CD4-positive, alpha-beta T cell treated with Interleukin-1 beta for 1 hour (primary cell): ENCODE measurements at places on chromosomes 4 and X.

- peak; percentile 23 for DNase-seq
These were observed 492 bp upstream of the NKX3-2 start for GRCh38 chr4:13544606-13545393.

- no peak for DNase-seq
These were observed 265.3 kb downstream of the RCHY1 start for GRCh38 chr4:75248770-75249407.

DNA sequence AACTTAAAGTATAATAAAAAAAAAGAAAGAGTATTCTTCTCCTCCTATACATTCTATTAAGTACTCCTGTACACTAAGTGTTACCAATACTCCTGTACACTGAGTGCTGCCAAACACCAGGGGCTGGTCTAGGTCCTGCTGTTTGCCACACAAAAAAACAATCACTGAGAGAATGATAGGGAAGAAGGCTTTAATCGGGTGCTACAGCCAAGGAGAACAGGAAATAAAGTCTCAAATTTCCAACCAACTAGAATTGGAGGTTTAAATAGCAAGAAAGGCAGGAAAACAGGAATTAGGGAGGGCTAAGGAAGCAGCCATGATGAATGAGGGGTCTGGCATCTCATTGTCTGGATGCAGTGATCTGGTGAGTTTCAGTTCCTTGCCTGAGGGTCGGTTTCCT lies 239.8 kb downstream of the ZNF674 start:
- DNase-seq = no peak

GRCh38 chrX:118980761-118981160 lies 6.3 kb downstream of the LONRF3 start:
- DNase-seq = no peak

- DNase-seq = no peak
These were observed 15.8 kb upstream of the SRD5A3 start for GRCh38 chr4:55330241-55330640.

DNA sequence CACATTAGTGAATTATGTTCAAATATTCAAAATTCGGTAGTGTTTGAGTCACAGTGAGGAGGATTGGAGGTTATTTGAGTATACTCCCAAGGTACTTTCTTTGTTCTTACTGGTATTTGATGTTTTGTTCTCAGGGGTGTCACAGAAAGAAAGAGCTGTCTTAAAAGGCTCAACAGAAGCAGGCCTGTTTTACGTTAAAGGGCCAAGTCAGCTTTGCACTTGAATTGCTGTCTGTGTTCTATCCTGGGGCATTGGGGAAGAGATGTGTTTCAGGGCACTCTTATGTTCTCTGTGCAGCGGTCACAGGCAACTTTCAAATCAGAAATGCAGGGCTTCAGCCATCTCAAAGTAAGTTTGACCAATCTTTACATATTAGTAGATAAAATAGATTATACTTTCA lies 1113.1 kb upstream of the LCORL start:
- no peak for DNase-seq

GRCh38 chr4:5018096-5018495 lies 1.2 kb downstream of the CYTL1 start:
- DNase-seq = no peak

GRCh38 chrX:53481816-53482465 lies 47.8 kb upstream of the HSD17B10 start:
- peak; percentile 51 for DNase-seq

GRCh38 chr4:55729351-55730279 lies 90.0 kb upstream of the EXOC1L start:
- DNase-seq = no peak

DNA sequence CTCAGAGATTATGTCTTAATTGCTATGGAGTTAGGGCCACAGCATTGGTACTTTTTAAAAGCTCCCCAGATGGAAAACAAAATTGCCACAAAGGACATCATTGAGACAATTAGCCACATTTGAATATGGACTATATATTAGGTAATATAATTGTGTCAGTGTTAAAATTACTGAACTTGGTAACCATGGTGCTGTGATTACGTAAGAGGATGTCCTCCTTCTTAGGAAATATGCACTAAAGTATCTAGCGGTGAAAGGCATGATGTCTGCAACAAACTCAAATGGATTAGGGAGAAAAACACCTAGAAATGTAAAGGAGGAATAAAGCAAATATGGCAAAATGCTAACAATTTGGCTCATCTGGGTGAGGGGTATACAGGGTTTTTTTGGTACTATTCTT lies 89.9 kb upstream of the PAK3 start:
- no peak for DNase-seq
